ENCODE measurements at places on chromosomes 11 and 22.

DNA sequence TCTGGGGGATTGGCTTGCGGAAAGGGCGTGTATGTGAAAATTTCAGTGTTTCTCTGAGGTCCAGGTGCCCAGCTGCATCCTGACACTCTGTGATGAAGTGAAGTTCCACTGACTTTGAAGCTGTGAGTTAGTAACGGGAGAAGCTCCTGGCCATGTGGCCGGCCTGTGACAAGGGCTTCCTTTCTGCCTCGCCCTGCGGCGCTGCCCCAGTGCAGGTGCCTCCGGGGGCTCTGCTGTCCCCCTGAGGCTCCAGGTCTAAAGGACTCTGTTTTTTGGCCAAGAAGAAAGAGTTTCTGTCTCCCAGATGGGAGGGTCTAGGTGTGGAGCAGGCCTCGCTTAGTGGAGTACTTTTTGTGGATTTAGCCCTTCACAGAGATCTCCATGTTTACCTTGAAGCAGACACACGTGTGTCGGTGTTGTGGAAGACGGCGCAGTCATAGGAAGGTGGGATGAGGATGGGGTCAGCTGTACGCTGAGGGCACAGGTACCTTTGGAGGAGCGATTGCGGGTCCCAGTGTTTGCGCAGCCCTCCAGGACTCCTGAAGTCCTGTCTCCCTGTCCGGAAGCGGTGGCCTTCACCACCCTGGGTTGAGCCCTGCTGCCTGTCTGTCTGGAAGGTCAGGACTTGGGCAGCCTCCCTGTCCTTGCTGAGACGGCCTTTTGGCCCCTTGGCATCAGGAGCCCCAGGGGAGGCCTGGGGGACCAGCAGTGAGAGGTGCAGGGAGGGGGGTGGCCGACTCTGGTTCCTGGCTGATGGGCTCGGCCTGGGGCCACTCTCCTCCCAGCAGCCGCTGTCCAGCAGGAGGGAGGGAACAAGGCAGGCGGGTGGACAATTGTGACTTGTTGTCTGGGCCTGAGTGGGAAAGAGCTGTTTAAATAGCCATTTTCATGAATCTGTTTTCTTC is 1249.3 kb downstream of the BRD1 start:
- DNase-seq: no peak

- DNase-seq: no peak
Observed at GRCh38 chr22:36415415-36416168, 27.8 kb upstream of the MYH9 start.

DNA sequence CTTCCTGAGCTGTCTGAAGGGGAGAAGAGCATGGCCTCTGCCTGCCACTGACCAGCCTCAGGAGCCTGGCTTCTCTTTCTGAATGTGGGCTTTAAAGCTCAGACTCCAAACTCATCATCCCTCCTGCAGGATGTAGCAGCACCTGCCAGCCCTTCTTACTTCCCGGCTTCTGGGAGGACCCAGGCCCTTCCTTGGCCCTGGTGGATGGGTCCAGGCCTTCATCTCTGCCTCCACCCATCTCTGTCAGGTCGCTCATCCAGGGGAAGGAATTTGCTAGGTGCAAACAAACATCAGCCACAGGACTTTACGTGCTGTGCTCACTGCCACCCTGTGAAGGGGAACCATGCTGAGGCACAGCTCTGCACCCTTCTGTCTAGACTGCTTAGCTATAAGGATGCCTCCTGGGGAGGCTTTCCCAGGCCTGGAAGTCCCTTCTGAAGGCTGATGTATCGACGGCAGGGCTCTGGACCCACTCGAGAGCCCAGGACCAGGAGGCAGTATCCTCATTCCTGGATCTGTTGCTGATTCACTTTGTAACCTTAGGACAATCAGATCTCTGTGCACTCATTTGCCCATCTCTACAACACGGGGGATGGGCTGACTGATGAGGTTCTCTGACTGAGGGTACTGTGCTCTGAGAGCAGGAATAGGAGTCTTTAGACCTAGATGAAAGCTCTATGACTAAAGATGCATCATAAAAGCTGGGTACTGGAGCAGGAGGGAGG is 30.9 kb downstream of the USP35 start:
- no peak for DNase-seq

- no peak for DNase-seq
Observed at GRCh38 chr11:90341986-90342385, 119.1 kb upstream of the CHORDC1 start.
